ENCODE measurements at places on chromosomes 4 and X. TPM values are rescaled to one million over a fixed set of nuclear protein-coding genes. Genes with fewer than 3 reads are reported as not detected.

The UVSSA gene
- total RNA-seq: 8.5 TPM

The DMP1 gene
- not detected for total RNA-seq

DNA sequence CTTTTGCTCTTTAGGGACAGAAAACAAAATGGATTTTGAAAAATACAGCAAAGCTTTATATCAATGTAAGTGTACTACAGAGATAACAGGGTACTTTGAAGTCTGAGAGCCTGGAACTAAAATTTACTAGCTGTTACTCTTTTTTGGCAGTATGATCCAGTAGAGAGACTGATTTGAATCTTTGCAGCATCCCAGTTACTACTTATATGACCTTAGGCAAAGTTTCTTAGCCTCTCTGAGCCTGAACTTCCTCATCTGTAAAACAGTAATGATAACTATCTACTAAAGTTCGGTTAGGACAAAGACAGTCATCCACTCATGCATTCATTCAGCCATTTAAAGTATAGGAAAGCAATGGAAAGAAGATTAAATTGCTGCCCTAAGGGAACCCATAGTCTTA lies 10.1 kb downstream of the BRWD3 start:
- no peak for DNase-seq

GRCh38 chr4:4854649-4855295 lies 4.7 kb upstream of the MSX1 start:
- DNase-seq: no peak

GRCh38 chrX:63746278-63746677 lies 38.7 kb downstream of the ARHGEF9 start:
- no peak for DNase-seq

GRCh38 chr4:13990596-13991589 lies 363.4 kb upstream of the BOD1L1 start:
- no peak for DNase-seq

GRCh38 chrX:57211906-57212305 lies 74.6 kb upstream of the FAAH2 start:
- DNase-seq: no peak

DNA sequence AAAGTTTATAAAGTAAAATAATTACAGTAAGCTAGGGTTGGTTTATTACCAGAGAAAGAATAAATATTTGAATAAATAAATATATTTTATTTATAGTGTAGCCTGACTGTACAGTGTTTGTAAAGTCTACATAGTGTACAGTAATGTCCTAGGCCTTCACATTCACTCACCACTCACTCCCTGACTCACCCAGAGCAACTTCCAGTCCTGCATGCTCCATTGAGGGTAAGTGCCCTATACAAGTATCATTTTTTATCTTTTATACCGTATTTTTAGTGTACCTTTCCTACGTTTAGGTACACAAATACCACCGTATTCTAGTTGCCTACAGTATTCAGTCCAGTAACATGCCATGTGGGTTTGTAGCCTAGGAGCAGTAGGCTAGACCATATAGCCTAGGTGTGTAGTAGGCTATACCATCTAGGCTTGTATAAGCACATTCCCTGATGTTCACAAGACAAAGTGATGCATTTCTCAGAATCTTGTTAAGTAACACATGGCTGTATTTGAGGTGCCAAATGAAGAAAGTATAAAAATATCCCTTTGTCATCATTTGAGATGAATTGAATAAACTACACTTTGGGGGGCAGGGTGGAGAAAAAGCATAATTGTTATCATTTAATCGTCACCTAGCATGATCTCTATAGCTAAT lies 14.7 kb upstream of the KLHL8 start:
- DNase-seq: no peak
